ENCODE measurements at places on chromosomes 5 and 9.

- H3K27ac ChIP-seq: no peak overlapping the region
- H3K27me3 ChIP-seq: no peaks in the 10 kb centered on the region
- no peak overlapping the region for H3K4me3 ChIP-seq
Observed at GRCh38 chr5:56415356-56415765, 182.2 kb upstream of the ANKRD55 start.

DNA sequence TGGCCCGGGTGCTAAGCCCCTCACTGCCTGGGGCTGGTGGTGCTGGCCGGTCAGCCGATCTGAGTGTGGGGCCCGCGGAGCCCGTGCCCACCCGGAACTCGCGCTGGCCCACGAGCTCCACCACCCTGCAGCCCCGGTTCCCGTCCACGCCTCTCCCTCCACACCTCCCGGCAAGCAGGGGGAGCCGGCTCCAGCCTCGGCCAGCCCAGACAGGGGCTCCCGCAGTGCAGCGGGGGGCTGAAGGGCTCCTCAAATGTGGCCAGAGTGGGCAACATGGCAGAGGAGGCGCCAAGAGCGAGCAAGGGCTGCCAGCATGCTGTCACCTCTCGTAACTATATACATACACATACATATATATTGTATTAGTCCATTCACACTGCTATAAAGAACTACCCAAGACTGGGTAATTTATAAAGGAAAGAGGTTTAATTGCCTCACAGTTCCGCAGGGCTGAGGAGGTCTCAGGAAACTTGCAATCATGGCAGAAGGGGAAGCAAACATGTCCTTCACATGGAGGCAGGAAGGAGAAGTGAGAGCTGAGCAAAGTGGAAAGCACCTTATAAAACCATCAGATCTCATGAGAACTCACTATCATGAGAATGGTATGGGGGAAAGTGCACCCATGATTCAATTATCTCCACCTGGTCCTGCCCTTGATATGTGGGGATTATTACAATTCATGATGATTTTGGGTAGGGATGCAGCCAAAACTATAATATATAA lies 56.8 kb downstream of the LIX1 start:
- H3K27ac ChIP-seq: no peak overlapping the region
- no peaks in the 10 kb centered on the region for H3K36me3 ChIP-seq
- H3K4me1 ChIP-seq: no peaks in the 10 kb centered on the region

DNA sequence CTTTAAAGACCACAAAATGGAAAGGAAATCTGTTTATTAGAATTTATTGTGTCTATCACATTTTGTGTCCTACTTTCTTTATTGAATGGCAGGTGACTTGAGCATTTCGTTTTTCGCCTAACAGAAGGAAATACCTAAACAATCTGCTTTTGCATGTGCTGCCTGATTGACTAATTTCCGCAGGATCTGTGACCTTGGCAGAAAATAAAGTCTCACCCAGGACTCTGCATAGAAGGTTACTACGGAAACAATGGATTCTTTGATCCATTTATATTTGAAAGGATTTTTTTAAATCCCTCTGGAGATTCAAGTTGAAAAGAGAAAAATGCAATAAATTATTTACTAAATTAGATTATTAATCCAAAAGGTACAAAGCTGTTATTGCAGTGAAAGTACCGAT lies 61.0 kb upstream of the CAST start:
- no peaks in the 10 kb centered on the region for H3K36me3 ChIP-seq
- DNase-seq: no peak
- H3K4me1 ChIP-seq: no peaks in the 10 kb centered on the region

DNA sequence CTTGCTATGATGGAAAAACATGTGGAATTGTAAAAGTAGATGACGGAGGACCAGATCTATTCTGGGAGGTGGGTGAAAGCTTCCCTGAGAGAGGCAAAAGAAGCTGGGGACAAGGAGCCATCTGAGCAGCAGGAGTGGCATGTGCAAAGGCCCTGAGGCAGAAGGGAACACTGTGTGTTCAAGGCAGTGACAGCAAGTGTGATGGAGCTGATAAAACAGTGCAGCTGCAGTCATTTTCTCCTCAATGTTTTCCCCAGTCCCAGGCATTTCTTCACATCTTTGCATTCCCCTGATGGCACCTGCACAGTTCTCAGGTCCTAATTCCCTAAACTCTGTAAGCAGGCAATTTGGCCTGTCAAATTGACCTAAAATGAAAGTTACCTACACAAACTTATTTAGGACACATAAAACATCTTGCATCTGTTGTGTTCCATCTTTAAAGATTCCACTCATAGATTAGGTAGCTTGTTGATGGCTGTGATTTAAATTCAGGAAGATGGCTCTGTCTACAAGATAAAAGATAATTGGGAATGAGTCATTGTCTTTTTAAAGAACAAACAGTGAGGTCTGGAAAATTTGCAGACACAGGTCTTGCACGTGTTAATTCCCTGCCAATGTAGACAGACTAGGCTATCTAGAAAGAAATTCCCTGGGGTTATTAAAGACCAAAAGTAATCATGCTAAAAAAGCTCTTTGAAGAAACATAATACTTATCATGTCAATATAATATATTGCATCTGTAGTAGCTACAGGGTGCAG lies 289.6 kb upstream of the SGCD start:
- DNase-seq: no peak
- no peak overlapping the region for H3K27ac ChIP-seq
- no peaks in the 10 kb centered on the region for H3K27me3 ChIP-seq
- no peak overlapping the region for H3K4me3 ChIP-seq
- no peaks in the 10 kb centered on the region for H3K4me1 ChIP-seq

- H3K36me3 ChIP-seq: no peaks in the 10 kb centered on the region
- no peaks in the 10 kb centered on the region for H3K27me3 ChIP-seq
- no peaks in the 10 kb centered on the region for H3K4me1 ChIP-seq
- no peak overlapping the region for H3K27ac ChIP-seq
- no peak overlapping the region for H3K4me3 ChIP-seq
Observed at GRCh38 chr9:2919347-2919746, 75.5 kb upstream of the PUM3 start.

DNA sequence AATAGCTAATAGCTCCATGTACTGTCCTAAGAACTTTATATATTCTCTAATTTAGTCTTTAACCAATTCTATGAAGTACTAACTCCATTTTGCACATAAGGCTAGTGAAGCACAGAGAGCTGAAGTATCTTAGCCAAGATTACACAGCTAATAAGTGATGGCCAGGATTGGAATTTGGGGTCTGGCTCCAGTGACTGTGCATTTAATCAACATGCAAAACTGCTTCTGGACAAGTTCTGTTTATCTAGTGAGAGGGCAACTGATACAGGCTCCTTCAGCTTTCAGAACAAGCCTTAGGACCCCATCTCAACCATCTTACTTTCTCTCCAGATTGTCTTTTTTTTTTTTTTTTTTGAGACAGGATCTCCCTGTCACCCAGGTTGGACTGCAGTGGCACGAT lies 21.3 kb downstream of the SLC25A25 start:
- no peaks in the 10 kb centered on the region for H3K27me3 ChIP-seq
- H3K27ac ChIP-seq: no peak overlapping the region
- H3K4me1 ChIP-seq: peaks cover 64% of the 10 kb centered on the region
- H3K4me3 ChIP-seq: no peak overlapping the region
- no peaks in the 10 kb centered on the region for H3K36me3 ChIP-seq

GRCh38 chr5:123429221-123429954 lies 6.2 kb upstream of the CEP120 start:
- H3K27me3 ChIP-seq: no peaks in the 10 kb centered on the region
- H3K4me3 ChIP-seq: no peak overlapping the region
- peaks cover 8% of the 10 kb centered on the region for H3K4me1 ChIP-seq
- H3K36me3 ChIP-seq: no peaks in the 10 kb centered on the region
- DNase-seq: no peak
- peak overlapping the region; percentile 67 for H3K27ac ChIP-seq

- DNase-seq: no peak
- H3K4me3 ChIP-seq: no peak overlapping the region
Observed at GRCh38 chr5:10699281-10699874, 61.7 kb downstream of the DAP start.

DNA sequence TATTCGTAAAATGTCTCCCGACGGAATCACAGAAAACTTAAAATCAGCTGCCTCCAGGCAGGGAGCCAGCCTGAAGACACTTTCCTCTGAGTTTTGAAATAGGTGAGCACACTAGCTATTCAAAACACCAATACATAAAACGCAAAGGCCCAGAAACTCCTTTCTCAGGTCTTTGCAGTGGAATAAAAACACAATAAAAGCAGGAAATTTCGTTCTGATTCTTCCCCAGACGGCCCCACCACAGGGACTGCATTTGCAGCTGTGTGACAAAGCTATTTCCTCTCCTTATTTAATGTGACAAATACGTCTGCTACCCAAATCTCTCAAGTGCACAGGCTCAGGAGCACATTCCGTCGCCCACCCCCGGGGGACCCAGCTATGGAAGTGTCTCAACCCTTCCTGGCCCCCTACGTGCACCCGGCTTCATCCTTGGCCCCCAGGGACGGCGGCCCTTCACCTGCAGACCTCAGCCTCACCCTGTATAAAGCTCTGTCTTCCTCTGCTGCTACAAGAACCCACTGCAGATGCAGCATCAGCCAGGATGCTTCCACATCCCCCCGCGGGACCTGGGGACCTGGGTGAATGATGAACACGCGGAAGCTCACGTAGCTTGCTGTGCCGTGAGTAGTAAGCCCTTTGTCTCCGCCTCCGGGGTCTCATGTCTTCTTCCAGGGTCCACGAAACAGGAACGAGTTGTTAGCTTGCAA lies 24.9 kb downstream of the AHRR start:
- peaks cover 49% of the 10 kb centered on the region for H3K27me3 ChIP-seq
- no peak for DNase-seq
- H3K36me3 ChIP-seq: no peaks in the 10 kb centered on the region
- no peak overlapping the region for H3K4me3 ChIP-seq

DNA sequence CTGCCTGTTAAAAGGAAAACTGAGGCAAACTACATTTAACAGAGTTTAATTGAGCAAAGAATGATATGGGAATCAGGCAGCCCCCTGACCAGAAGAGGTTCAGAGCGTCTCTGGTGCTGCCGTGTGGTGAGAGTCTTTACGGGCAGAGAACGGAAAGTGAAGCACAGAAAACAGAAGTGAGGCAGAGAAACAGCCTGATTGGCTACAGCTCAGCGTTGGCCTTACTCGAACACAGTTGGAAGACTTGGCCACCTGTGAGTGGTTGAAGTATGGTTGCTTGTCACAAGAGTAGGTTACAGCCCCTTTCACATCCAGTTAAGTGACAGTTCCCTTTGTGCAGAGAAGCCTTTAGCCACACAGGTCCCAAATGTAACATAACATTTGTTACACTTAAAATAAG lies 16.9 kb upstream of the FBP1 start:
- peak; percentile 17 for DNase-seq
- H3K27me3 ChIP-seq: no peaks in the 10 kb centered on the region
- peaks cover 4% of the 10 kb centered on the region for H3K4me1 ChIP-seq
- H3K36me3 ChIP-seq: no peaks in the 10 kb centered on the region
